ENCODE measurements at places on chromosomes 16 and 17.
A peak's percentile ranks its signal among the peaks of the same experiment; 100 is the strongest.

GRCh38 chr17:3026856-3027751 is 36.3 kb downstream of the OR1D5 start:
- DNase-seq: no peak

GRCh38 chr17:57375770-57376225 is 119.5 kb downstream of the MSI2 start:
- DNase-seq: no peak

GRCh38 chr17:66441101-66441661 is 138.8 kb downstream of the PRKCA start:
- DNase-seq: no peak

DNA sequence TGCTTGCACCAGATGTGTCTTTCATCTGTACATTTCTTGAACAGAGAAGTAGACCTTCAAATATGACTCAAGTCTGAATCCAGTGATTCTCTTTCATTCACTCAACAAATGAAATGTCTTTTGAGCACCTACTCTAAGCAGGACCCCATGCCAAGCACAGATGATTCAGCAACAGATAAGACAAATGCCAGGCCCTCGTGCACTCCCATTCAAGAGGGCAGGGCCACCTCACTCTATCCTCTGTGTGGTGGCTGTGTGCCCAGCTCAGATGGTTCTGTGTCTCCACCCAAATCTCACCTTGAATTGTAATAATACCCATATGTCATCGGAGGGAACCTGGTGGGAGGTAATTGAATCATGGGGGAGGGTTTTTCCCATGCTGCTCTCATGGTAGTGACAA is 74.1 kb upstream of the NKD1 start:
- DNase-seq: no peak

- no peak for DNase-seq
Measured at GRCh38 chr17:77235370-77235941, 94.7 kb downstream of the SEC14L1 start.

DNA sequence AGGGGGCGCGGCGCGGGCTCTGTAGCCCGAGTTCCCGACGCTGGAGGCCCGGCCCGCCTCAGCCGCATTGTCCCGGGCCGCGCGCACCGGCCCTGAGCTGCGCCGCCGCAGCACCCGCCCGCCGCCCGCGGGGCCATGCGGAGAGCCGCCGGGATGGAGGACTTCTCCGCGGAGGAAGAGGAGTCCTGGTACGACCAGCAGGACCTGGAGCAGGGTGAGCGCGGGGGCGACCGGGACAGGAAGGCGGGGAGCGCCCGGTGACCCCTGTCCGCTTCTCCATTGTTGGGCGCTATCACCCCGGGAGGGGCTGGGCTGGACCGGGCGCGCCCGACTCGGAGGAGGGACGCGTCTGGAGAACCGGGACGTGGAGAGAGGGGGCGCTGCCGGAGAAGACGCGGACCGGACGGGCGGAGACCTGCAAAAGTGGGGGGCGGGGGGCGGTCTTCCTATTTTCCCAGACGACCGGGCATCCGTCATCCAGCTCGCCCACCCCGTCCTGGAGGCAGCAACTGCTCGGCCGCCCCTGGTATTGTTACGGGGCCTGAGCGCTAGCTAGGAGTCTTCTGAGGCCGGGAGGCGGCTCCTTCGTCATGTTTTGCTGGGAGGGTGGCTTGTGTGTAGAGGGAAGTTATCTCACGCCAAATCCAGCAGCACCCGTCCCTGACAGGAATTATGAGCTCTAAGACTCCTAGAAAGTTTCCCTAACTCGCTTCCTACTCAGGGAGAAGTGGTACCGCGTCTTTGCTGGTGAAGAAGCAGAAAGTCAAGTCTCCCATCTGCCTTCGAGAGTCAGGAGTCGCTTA is 678 bp downstream of the CDR2L start:
- DNase-seq: no peak

DNA sequence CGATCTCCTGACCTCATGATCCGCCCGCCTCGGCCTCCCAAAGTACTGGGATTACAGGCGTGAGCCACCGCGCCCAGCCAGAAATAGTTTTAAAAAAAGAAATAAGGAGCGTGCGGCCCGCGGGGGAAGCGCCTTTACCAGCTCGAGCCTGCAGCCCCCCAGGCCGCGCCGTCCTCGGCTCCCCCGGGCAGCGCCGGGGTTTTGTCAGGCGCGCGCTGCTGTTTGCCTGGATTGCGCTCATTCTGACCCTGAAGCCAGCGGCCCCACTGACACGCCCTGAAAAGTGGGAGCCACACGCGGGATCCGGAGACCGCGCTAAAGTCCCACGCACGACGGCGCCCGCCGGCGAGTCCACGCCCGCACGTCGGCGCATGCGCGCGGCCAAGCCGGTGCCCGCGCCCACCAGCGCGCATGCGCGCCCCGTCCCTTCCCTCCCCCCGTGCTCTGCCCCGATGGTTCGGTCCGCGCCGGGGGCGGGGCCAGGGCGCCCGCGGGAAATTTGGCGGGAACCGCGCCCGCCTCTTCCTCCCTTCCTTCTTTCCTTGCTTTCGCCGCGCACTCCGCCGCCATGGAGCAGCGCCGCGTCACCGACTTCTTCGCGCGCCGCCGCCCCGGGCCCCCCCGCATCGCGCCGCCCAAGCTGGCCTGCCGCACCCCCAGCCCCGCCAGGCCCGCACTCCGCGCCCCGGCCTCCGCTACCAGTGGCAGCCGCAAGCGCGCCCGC is at the start of gene CDT1:
Gene CDT1, plus strand, starts transcription at position 526 of the 724 bp plus-strand sequence. Its CDS starts 43 bp downstream, at position 569.
- peak; percentile 23 for DNase-seq

GRCh38 chr17:49872754-49873377 is 25.0 kb upstream of the TAC4 start:
- no peak for DNase-seq

All from NCI-H1048 (cell line).